Bone marrow (tissue), 2 donors: ENCODE measurements at places on chromosomes 3 and 15.

DNA sequence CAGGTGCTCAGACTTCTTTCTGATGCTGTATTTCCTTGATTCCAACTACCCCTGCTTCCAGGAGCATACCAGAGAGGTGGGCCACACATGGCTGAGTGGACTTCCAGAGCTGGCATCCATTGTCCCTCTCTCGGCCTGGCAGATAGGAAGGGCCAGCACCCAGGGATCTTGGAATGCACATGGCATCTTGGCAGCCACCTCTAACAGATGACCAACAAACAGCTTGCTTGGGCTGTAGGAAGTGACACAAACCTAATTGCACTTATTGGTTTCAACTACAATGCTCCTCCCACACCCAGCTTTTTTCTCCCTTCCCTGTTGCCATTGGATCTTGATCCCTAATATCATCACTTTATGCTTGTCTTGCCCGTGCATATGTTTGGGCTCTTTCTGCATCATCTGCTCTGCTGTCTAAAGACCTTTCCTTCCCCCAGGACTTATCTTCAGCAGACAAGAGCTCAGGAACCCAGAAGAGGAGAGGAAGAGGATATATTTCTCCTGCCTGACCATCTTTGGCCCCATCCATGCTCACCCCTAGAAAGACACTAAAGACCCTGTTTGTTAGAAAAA, 294.6 kb downstream of the NTRK3 start:
- no peak for DNase-seq

DNA sequence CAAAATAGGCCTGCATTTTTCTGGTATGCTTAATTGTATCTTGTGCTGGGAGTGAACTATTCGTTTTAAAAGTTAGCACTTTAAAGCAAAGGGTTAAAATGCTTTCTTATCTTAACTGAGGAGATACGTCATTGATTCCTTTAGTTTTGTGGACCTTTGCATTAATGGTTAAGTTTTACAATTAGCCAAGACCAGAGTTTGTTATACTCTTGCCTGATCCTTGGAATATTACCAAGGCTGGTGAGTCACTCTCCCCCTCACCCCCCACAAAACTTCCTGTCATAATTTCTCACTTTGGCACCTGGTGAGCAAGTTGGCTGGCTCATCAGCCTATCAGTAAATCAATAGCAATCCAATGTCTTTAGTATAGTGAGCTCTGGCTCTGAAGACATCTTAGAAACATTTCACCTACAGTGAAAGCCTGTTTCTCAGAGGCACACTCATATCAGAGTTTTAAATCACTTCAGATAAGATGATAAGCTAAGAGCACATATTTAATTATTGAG, 26.7 kb downstream of the SLC2A2 start:
- no peak for DNase-seq

GRCh38 chr15:31365655-31366127, 39.1 kb downstream of the KLF13 start:
- peak; percentile 75 for DNase-seq

DNA sequence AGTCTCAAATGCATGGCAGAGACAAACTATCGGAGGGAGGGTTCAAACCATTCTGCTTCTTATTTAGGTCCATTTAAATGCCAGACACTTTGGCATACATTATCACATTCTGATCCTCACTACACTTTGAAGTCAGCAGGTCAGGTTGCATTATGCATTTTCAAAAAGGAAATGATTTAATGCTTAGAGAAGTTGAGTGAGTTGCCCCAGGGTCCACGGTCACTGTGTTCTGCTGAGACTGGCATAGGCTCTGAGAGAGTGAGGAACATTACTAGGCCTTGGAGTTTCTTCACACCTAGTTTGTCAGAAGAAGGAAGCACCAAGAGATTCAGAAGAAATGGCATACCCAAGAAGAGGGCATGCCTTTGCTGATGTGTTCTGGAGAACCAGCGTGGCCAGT, 46.3 kb upstream of the ACAN start:
- no peak for DNase-seq

- DNase-seq, result peak; percentile 88
Measured at GRCh38 chr3:72496051-72496670, 352.1 kb downstream of the SHQ1 start.

DNA sequence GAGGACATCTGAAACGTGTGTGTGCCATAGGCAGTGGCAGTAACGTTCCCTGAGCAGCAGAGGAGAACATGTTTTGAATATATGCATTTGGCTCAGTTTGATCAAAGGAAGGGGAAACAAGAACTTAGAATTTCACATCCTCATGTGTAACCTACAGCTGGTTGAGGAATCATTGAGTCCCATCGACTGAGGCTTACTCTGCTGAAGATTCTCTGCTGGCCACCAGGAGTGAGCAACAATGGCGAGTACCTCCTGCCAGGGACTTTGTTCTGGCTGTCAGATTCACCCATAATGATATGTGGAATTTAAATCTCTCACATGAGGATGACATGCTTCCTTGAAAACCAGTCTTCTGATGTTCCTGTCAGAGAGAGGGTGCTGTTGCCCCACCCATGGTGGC, 21.3 kb downstream of the GORASP1 start:
- DNase-seq, result no peak

DNA sequence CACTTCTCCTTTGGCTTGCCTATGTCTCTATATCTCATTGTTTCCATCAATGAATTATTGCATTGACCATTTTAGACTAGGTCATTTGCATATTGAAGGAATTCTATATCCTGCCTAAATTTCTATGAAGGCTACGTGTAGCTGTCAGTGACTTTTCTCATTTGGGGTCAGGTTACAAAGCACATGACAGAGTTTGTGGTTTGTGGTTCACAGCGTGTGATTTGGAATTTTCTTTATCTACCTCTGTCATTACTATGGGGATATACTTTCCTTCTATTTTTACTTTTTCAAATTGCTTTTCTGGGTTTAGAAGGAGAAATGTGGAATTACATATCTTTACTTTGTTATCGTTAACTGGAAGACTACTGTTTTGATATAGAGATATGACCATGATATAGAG, 317.3 kb upstream of the CFAP20DC start:
- DNase-seq, result no peak

GRCh38 chr3:58482917-58483636, 8.8 kb upstream of the KCTD6 start:
- no peak for DNase-seq
